Vein endothelial cell (primary cell): ENCODE measurements at places on chromosomes 1 and 21. TPM values are rescaled to one million over a fixed set of nuclear protein-coding genes. Genes with fewer than 3 reads are reported as not detected.

The VANGL2 gene
- not detected in 2 replicates for total RNA-seq

The RALGPS2 gene
- 46.1 and 49.4 TPM in 2 replicates for total RNA-seq

The KCNK1 gene
- total RNA-seq, result 0.10 TPM in 1 of 2 replicates, not detected in the other

The FCN3 gene
- 0.33 and 0.48 TPM in 2 replicates for total RNA-seq

The OVAAL gene
- total RNA-seq, result not detected in 2 replicates

The PLA2G2A gene
- not detected in 2 replicates for total RNA-seq

The KHDRBS1 gene
- total RNA-seq, result 72.8 and 82.4 TPM in 2 replicates

The C1orf87 gene
- not detected in 2 replicates for total RNA-seq

The CCDC24 gene
- 2.5 and 2.9 TPM in 2 replicates for total RNA-seq

The DPT gene
- not detected in 2 replicates for total RNA-seq

The TMEM51 gene
- 10.8 and 12.4 TPM in 2 replicates for total RNA-seq

The TNFRSF4 gene
- total RNA-seq, result 2.0 and 3.6 TPM in 2 replicates

The S100A7 gene
- not detected in 2 replicates for total RNA-seq

The CHIT1 gene
- total RNA-seq, result not detected in 2 replicates

The SIPA1L2 gene
- total RNA-seq, result 12.7 and 19.9 TPM in 2 replicates

The LRRC71 gene
- total RNA-seq, result 0.19 and 0.33 TPM in 2 replicates

The SPRR3 gene
- total RNA-seq, result not detected in 2 replicates

The LDLRAD2 gene
- total RNA-seq, result not detected in 2 replicates

The PLCH2 gene
- under 0.01 and 0.33 TPM in 2 replicates for total RNA-seq
